Stimulated activated CD4-positive, alpha-beta T cell treated with anti-CD3 and anti-CD28 coated beads, TNF-alpha, amount 100 ng/mL, for 1 hour (primary cell): ENCODE measurements at places on chromosomes 7 and 10.

GRCh38 chr10:69838418-69838817 lies 36.7 kb downstream of the COL13A1 start:
- DNase-seq: no peak

GRCh38 chr10:63553031-63553430 lies 31.8 kb downstream of the REEP3 start:
- no peak for DNase-seq

- no peak for DNase-seq
Measured at GRCh38 chr7:42274053-42274452, 37.0 kb upstream of the GLI3 start.

GRCh38 chr10:79185796-79186374 lies 117.1 kb downstream of the ZMIZ1 start:
- no peak for DNase-seq

- DNase-seq: no peak
Measured at GRCh38 chr7:93298671-93299070, 66.5 kb downstream of the VPS50 start.

DNA sequence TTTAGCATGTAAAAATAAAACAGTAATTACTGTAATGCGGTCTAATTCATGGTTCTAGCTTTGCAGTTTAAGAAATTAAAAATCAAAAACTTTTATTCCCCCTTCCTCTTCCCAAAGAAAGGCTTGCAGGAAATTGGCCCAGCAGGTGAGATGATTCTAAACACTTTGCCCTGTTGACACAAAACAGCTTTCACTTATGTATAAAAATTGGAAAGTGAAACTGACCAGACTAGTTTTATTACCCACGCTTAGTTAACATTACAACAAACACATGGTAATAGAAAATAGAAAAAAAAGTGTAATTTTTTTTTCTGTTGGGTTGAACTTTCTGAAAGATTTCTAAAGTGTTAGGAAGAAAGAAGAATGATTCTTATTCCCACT lies 1.2 kb upstream of the CCDC6 start:
- DNase-seq: no peak

DNA sequence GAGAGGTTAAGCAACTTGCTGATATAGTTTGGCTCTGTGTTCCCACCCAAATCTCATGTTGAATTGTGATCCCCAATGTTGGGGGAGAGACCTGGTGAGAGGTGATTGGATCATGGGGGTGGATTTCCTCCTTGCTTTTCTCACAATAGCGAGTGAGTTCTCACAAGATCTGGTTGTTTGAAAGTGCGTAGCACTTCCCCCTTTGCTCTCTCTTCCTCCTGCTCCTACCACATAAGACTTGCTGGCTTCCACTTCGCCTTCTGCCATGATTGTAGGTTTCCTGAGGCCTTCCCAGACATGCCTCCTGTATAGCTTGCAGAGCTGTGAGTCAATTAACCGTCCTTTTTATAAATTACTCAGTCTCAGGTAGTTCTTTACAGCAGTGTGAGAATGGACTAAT lies 13.5 kb upstream of the ZNRF2 start:
- no peak for DNase-seq

DNA sequence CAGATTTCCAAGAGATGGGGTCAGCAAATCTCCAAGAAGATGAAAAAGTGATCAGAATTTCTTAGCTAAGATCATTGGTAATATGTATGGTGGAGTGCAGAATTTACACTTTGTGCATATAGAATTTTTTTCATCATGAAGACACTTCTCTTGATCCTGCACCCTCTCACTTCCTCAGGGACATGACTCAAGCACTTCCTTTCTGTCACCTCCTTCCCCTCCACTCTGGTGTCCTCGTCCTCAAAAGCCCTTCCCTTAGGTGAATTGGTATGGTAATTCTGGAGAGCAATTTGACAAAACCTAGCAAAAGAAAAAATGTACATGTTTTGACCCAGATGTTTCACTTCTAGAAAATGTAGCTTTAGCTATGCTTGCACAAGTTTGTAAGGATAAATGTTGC lies 18.1 kb downstream of the CALN1 start:
- no peak for DNase-seq

DNA sequence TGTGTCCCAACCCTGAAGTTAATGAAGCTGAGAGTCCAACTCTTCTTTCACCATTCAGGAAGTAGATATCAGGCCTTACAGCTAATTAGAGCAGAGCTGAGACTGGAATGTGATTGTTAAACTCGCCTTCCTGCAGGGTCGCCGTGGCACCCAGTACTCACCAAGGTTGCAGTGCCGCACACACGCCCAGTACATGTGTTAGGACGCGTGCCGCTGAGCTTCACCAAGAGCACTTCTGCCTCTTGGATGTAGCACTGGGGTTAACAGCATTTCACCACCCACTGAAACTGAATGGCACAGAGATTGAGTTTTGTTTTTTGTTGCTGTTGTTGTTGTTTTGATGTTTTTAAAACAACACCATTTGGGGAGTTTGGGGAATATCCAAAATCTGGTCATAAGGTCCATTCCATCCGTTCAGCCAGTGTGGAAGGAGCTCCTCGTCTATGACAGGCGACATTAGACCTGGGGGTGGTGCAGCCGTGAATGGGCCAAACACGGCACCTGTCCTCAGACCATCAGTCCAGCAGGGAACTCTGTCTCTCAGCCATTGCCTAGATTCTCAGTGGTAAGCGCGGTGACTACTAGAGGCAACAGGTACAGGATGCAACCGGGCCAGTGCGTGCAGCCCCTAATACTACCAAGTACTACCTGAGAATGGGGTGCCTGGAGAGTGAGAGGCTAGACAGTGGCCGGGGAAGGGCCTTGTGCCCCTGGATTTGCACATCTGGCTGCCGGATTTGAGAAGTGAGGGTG lies 21.9 kb downstream of the WIPI2 start:
- DNase-seq: no peak

GRCh38 chr10:52483587-52483986 lies 169.5 kb downstream of the DKK1 start:
- no peak for DNase-seq

DNA sequence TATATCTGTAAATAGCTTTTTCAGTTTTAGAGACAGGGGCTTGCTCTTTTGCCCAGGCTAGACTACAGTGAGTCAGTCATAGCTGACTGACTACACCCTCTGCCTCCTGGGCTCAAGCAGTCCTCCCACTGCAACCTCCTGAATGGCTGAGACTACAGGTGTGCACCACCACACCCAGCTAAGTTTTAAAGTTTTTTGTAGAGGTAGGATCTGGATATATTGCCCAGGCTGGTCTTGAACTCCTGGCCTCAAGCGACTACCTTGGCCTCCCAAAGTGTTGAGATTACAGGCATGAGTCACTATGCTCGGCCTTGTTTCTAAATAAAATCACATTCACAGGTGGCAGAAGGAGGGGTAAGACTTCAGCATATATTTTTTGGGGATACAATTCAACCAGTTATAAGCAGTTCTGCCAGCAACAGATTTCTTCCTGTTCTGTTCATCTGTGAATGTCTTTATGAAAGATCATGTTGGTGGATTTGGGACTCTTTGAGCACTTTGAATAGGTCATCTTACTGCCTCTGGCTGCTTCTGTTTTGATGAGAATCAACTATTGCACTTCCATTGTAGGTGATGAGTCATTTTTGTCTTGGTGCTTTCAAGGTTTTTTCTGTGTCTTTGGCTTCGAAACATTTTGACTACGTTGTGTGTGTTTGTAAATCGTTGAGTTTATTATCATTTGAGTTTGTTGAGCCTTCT lies 15.7 kb downstream of the RBM33 start:
- no peak for DNase-seq

GRCh38 chr10:74034301-74034700 lies 36.4 kb downstream of the VCL start:
- no peak for DNase-seq

GRCh38 chr10:34637418-34637911 lies 177.6 kb downstream of the PARD3 start:
- DNase-seq: no peak

- no peak for DNase-seq
Measured at GRCh38 chr10:15118615-15119014, 21.5 kb downstream of the RPP38 start.

- DNase-seq: no peak
Measured at GRCh38 chr7:13017333-13017857, 330.0 kb downstream of the ARL4A start.

DNA sequence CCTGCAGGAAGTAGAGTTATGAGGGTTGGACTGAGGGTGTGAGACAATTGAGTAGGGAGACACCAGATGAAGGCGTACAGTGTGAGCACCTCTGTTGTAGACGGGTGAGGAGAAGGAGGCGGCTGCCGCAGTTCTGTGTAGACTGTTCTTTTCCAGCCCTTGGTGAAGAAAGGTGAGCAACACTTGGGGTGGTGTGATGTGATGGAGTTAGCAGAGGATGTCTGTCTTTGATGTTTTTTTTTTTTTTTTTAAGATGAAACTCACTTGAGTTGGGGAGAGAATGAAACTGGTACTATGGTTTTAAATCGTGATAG lies 42.8 kb upstream of the RNF216 start:
- no peak for DNase-seq

- DNase-seq: no peak
Measured at GRCh38 chr7:21099955-21100354, 313.3 kb upstream of the SP8 start.

DNA sequence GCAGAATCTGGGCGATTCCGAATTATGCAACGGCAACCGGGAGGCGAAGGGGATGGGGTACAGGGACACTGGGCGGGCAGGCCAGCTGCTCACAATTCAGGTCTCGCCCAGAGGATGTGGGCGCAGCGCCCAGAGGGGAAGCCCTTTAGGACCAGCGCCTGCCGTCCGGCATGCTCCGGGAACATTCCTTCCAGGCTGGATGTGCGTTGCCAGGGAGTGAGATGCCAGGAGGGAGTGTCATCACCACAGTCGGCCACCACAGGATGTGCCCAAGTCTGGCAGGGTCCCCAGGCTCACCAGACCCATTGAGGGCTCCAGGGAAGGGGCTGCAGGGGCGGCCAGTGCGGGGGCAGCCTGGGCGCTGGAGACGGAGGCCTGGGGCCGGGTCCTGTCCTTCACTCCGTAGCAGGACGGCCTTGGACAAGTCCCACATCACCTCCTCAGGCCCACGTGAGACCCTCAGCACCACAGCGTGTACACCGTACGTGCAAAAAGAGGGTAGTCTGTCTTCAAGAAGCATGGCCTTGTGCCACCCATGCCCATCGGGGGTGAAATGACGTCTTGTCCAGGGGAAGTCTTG lies 63.9 kb downstream of the FOXL3 start:
- DNase-seq: no peak

GRCh38 chr10:11116361-11116760 lies 98.7 kb downstream of the CELF2 start:
- no peak for DNase-seq

GRCh38 chr10:21508706-21509331 lies 16.7 kb downstream of the SKIDA1 start:
- DNase-seq: no peak

GRCh38 chr10:117408436-117409384 lies 33.5 kb upstream of the PDZD8 start:
- DNase-seq: no peak

- DNase-seq: no peak
Measured at GRCh38 chr7:159028508-159029401, 115.9 kb downstream of the VIPR2 start.
